ENCODE measurements at places on chromosomes 1 and 21.

GRCh38 chr1:245765230-245766000 is 610.6 kb downstream of the KIF26B start:
- no peak for DNase-seq

GRCh38 chr1:17697458-17697857 is 57.7 kb upstream of the ACTL8 start:
- no peak for DNase-seq

GRCh38 chr1:158646465-158646864 is 40.0 kb downstream of the SPTA1 start:
- no peak for DNase-seq

DNA sequence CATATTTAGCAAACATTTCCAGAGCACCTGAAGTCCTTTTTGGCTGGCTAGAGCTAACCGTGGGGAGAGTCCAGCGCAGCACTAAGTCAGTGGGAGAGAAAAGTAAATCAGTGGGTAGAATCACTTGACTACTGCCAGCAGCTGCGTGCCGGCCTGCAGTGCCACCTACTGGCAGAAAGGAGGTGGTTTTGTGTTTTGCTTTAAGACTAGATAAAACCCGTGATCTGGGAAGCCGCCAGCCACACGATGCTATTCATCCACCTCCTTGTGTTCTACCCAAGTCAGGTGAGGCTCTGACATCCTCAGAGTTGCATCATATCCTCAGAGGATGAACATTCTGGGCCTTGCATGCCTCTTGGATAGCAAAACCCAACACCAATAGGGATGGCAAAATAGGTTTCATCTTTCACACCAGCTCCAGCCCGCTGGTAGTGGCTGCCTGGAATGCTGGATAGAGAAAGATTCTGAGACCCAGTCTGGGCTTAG is 14.1 kb upstream of the HEYL start:
- DNase-seq = peak; percentile 58

- DNase-seq = no peak
Measured at GRCh38 chr1:238343852-238344251, 453.1 kb upstream of the ZP4 start.

GRCh38 chr21:27366646-27367235 is 399.9 kb upstream of the ADAMTS5 start:
- DNase-seq = no peak

GRCh38 chr1:62210960-62211359 is 16.3 kb downstream of the L1TD1 start:
- DNase-seq = no peak

DNA sequence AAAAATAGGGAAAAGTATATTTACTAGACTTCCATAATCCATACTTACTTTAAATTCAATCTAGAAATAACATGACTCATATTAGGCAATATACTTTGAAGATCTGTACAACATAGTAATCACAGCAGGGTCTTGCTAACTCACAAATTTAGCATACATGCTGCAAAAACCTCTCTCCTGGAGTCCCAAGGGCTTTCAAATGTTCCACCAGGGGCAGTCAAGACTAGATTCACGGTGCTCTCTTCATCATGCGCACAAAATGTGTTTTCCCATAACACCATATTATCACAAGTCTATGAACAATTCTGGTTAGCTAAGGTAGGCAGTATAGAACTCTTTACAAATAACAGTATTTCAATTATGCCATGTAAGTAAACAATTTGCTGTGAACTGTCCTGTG is 45.8 kb downstream of the SSX2IP start:
- DNase-seq = no peak

GRCh38 chr1:161997152-161997551 is 26.5 kb downstream of the OLFML2B start:
- no peak for DNase-seq

DNA sequence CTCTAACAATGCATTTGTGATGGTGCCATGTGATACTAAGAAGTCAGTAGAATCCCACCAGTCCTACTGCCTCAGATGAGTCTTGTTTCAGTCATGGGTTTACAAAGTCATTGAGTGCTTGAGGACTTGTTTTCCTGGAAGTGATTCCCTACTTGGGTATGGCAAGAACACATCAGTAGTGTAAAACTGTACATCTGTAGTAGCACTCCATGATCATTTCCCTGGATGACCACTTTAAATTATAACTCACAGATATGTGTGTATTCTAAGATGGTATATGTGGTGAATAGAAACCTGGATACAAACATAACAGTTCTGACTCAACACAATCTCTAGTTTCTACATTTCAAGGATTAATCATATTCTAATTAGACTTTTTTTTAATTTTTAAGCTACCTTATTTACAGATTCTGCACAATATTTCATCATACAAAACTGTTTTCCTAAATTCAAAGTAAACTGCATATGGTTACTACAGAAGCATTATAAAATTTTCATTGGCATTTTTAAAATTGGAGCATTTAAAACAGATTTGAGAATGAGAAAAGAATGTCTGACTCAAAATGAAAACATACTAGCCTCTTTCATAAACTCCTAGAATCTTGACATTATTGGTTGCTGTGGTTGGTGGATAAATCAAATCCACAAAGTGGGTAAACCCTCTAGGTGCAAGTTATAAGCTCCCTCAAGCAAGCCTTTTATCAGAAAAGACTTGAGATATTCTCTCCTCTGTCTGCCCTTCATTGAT is 6.8 kb upstream of the PSMG1 start:
- DNase-seq = no peak

DNA sequence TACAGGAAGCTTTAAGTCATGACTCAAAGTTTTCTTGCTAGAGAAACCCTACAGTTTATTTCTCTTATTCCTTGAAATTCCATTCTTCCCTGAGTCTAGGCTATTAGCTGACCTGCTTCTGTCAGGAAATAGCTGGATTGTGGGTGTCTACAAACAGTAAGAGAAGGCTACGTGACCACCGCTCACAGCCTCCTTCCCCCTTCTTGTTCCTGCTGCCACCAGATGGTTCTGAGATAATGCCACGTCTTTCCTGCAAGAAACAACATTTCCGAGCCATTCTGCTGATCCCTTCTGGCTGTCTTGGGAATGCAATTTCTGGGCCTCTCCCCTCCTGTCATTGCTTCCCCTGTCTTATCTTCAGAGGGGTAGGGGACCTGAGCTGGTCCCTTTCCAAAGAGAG is 128.9 kb upstream of the SGIP1 start:
- no peak for DNase-seq

GRCh38 chr1:36560621-36561360 is 78.1 kb upstream of the CSF3R start:
- DNase-seq = no peak

- no peak for DNase-seq
Measured at GRCh38 chr1:78856096-78856495, 150.4 kb downstream of the ADGRL4 start.

- DNase-seq = no peak
Measured at GRCh38 chr1:125064481-125064880, 3879.7 kb downstream of the SRGAP2C start.

- DNase-seq = no peak
Measured at GRCh38 chr1:215128504-215128903, 46.0 kb downstream of the KCNK2 start.

DNA sequence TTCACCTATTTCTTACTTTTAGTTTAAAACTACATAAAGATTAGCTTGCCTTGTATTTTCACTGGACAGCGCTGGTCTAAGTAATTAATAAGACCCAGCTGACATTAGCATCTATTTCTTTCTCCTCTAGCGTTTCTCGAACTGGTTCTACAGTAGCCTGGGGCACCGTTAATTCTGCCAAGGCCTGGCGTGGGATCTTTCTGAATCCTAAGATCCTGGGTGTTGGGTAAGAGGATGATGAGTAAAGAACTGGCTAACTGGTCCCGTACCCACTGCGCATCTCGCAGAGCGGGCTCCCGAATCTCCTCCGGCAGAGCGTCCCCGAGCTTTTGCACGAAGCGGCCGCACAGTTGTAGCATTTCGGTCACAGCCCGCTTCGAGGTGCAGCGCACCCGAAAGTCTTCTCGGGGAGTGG is 309 bp downstream of the NSL1 start:
- no peak for DNase-seq

DNA sequence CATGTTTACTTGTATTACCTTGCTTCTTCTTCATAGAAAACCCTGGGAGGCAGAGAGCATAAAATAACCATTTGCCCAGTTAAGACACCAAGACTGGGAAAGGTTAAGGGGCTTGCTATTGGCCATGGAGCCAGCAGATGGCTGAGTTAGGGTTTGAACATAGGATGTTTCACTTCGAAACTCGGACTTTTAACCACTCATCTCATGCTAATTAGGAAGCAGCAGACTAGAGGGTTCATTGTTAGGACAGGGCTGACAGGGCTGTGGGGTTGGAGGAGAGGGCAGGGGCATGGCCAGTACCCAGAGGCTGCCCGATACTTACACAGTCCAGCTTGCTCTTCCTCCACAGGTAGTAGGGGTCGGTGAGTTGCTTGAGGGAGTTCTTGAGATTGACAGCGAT is 17.0 kb downstream of the SLC26A9 start:
- DNase-seq = no peak

DNA sequence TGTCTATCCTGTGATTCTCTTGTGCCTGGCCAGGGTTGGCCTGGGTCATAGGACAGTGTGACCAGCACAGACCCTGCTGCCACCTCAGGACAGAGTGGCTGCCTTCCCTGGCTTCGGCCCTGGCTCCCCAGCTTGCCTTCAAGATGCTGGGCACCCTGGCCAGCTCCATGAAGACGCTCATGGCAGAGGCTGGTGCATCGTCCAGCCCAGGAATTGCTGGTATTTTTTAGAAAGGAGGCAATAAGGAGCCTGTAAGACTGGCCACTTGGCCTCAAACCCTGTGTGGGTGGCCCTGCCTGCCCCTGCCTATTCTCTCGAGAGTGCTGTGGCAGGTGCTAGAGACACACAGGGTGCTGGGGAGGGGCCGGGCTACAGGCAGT is 70.4 kb upstream of the ACTRT2 start:
- no peak for DNase-seq

DNA sequence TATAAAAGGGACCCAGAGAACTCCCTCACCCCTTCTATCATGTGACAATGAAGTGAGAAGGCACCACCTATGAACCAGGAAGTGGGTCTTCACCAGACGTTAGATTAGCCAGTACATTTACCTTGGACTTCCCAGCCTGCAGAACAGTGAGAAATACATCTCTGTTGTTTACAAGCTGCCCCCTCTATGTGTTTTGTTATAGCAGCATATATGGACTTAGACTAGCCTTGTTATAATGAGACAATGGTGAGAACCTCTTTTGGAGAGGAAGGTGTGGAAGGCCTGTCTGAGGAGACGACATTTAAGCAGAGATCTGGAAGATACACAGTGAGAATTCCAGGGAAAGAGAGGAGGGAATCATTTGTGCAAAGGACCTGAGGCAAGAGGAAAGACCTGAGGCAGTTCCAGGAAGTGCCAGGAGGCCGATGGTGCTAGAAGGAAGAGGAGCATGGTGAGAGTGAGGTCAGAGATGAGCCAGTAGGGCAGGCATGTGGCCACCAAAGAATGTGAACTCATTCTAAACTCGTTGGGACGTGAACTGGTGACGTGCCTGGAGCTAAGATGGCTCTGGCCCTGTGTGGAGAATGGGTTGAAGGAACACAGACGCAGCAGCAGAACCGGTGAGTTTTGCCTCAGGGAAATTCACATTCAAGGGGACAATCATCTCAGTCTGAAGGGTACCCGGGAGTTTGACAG is 98.9 kb upstream of the IRF2BP2 start:
- no peak for DNase-seq

DNA sequence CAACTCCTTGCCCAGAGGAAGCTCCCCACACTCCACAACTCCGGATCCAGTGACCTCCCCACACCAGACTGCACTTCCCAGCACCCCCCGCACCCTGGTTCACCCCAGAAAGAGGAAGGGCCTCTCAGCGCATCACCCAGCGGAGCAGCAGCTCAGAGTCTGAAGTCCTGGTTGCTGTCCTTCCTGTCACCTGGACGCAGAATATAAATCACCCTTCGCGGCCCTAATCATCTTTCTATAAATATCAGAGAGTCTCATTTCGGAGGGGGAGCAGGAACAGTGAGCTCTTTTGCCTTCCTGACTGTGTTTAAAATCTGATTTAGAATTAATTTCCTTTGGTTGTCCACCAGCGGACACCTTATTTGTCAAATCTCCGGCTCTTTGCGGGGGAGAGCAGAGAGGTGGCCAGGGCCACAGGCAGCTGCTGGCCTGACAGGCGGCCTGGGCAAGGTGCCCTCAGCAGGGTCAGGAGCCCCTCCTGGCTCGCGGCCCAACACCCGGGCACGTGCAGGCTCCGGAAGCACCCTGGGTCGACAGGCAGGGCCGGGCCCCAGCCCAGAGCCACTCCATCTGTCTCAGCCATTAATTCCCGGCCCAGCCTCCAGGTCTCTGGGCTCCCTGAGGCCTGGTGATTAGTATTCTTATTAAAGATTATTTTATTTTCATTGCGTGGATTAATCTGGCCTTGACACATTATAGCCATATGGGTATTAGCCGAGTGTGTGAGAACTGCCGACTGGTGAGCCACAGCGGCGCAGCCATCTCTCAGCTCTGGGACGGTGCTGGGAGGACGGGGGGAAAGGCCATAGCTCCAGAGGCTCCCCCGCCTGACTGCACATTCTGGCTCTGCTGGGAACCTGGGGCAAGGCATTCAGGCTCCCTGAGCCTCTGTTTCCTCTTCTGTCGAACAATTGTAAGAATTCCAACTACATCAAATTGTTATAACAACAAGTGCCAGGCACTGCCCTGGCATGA is 19.7 kb downstream of the EPHA8 start:
- no peak for DNase-seq

- DNase-seq = no peak
Measured at GRCh38 chr1:117008656-117009055, 7.1 kb downstream of the CD101 start.

DNA sequence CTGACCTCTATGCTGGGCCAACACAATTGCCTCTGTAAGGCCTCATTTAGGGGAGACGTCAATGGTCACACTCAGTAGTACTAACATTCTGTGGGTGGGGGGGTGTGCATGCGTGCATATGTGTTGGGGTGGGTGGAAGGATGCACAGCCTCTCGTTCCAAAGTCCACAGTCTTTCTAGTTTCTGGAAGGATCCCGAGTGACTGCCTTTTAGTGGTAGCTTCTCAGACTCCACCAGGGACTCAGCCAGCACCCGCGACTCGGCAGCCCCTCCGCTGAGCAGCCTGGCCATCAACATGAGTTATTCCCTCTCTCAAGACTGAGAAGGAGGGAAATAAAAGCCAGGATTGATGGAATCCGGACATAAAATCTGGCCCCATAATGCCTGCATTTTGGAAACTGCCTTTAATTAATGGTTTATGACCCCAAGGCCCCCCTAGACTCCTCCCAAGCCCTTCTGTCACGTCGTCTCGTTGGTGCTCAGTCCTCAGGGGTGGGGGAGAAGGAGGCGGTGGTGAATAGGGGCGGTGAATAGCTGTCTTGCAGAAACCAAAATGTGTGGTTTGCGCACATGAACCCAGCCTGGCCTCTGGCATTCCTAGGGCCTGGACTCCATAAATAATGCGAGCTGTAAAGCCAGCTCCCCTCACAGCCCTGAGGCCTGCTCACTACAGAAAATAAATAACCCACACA is 65.1 kb upstream of the TMEM51 start:
- DNase-seq = no peak

DNA sequence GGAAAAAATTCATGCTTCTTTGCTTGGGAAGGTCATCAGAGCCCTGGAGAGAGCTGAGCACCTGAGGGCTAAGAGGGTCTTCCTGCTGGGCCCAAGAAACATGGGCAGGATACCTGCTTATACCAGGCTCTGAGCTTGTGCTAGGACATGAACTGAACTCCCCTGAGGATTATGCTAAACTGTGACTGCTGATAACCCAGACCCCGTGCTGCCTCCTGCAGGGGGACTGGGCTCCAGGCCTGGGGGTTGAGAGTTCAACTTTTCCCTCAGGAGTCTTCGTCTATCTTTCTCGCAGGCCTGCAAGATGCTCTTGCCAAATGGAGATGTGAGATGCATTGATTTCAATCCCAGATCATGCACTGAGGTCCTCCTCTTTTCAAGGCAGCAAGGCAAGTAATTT is 368.5 kb downstream of the HHAT start:
- DNase-seq = no peak
